Left forelimb (tissue), 1 donor: ENCODE measurements at places on chromosomes 5 and 9.
A peak's percentile ranks its signal among the peaks of the same experiment; 100 is the strongest.

DNA sequence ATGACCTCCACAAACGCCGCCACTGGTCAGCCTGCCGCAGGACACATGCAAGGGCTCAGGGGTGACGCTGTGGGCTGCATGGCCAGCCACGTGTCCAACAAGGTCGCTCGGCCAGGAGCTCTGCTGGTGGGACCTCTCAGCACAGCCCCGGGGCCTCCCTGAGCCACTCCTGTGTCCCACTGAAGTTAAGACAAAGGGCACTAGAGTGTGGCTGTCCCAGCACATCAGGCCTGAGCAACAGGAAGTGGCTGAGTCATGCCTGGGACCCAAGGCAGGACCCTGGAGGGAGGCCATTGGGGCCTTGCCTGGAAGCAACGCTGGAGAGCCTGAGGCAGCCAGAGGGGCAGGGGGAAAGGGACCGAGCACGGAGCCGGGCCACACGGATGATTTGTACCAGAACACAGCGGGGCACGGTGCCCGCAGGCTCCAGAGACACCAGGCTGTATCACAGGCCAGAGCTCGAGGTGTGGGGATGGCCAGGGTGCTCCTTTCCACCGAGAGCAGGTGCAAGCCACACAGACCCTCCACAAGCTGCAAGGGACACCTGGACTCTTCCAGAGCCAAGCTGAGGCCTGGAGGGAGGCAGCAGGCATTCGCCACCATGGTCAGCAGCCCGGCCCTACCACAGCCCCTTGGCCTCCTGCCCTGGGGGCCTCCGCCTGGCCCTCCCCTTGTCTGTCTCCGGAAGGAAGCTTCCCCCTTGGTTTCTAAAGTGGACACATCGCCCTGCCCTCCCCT, 6.5 kb upstream of the TMEM210 start:
- no peak for DNase-seq

DNA sequence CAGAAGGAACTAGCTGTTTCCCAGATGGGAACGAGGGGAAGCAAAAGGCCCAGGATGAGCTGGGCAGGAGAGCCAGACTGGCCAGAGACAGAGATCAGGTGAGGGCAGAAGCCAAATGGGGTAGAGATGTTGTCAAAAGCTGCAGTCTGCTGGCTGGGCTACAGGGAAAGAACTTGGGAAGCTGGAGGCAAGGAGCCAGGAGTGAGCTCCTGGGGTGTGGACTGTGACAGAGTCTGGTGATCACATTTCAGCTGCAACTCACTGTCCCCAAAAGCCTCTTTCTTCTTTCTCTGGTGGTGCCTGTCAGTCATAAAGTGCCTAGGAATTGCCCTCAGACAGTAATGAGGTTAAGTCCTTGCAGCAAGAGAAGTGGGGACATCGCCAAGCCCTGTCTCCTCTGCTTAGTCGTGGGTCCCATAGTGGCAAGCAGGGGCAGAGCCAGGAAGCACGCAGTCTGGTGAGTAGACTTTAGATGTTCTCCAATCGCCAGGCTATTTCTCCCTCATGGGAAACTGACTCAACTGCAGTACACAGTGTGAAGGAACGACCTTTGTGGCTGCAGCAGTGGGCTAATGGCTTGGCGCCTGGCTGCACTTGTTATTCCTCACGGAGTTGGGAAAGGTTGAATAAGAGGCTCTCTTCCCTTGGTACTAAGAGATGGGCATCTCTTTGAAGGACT, 2.5 kb upstream of the FSD1L start:
- DNase-seq: no peak

GRCh38 chr5:133325864-133326263, 274.1 kb downstream of the HSPA4 start:
- no peak for DNase-seq

DNA sequence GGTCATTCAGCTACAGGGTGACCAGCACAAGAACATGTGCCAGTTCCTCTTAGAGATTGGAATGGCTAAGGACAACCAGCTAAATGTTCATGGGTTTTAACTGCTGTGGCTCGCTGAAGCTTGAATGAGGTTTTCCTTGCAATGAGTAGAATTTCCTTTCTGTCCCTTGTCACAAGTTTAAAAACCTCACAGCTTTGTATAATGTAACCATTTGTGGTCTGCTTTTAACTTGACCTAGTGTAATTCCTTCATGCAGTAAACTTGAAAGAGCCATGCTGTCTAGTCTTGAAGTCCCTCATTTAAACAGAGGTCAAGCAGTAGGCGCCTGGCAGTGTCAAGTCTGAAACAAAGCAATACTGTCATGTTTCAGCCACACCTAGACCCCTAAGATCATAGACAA, 181.3 kb upstream of the DMRT1 start:
- no peak for DNase-seq

DNA sequence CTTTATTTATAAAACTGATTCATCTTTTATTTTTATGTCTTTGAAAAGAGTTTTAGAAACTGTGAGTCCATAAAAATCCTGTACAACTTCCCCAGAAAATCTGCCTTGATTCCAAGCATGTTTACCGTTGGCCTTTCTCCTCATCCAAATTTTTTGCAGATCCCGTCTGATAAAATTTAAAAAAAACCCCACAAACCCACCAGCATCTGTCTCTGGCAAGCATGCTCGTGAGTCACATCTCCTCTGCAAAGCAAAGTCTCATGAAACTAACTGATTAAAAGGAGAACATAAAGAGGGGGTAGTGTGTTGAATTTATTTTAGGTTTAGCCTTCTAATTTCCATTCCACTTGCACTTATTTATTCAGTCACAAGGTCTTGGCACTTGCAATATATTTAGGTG, 109.4 kb downstream of the MAT2B start:
- DNase-seq: no peak

GRCh38 chr5:143120460-143121134, 282.9 kb downstream of the NR3C1 start:
- no peak for DNase-seq

DNA sequence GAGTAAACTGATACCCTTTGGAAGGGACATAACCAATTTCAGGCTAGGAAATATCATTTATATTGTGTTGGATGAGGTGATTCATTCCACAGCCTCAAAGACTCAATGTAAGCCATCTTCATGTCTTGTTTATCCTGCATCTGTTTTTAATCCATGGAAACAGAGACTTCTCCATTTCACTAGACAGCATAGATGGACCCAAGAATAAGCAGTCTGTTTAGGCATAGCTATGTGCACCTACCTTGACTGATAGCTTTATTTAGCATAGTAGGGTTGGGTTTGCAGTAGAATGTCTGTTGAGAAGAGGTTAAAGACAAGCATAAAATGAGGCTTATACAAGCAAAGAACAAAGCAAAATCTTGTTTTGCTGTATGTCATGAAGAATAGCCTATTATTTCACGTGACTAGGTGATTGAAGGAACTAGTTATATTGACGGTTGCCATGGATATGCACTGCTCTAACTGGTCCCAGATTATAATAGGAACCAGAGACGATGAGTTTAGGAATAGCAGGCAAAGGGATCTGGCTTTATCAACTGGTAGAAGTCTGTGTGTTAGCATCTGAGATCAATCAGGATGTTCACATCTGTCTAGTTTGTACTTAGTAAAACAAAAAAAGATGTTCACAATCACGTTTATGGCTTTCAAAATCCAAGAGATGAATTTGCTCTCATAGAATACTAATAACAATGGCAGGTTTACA, 154.8 kb upstream of the KLF9 start:
- no peak for DNase-seq

DNA sequence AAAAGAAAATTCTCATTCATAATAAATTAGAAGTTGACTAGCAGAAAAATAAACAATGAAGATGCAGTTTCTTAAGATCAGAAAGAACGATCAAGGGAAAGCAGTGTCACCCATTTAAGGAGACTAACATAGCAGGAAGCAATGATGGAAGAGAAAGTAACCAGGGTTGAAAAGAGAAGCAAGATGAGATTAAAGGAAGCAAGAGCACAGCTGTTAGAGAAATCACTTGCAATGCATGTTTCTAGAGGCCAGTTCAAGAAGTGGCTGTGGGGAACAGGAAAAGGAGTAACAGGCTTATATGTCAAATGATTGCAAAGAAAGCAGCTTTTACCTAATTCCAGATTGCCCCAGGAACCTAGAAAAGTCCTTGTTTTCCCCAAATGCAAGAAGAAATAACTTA, 46.8 kb upstream of the SLC1A1 start:
- no peak for DNase-seq

GRCh38 chr9:135187365-135187764, 99.9 kb downstream of the OLFM1 start:
- DNase-seq: no peak

DNA sequence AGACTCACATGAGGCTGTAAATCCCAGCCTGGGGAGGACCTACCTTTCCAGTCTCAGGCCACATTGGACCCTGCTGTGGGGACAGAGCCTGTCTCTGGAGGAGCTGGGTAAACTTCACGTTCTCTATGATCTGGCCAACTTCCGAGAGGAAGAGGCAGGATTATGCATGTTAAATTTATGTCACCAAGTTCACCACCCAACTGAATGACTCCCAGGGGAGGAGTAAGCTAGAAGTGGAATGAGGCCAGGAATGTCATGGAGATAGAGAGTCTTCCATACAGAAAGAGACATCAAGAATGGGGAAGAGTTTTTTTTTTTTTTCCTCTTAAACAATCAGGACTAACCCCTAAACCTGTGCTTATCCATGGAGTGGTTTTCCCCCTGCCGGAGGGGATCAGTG, 90.3 kb upstream of the PALM2AKAP2 start:
- no peak for DNase-seq

DNA sequence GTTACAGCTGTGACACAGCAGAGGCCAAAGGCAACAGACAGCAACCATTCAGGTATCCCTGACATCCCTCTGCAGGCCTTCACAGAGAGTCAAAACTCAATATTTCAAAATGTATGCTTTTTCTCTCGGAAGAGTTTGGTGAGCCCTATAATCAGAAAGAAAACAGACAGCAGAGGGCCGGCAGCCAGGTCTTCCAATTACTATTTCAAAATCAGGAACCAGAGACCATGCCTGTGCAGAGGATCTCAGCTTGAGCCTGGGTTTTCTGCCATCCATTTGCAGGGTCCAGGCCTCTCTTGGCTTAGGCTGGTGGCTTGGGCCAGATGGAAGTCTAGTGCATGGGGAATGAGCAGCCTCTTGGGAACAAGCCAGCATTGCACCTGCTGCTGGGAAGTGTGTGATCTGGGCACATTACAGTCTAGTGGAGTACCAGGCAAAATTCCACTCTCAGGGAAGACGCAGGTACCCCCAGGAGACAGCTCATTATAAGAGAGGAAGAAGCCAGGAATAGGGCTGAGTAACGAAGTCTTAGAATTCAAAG, 231.3 kb downstream of the ENC1 start:
- DNase-seq: no peak

- no peak for DNase-seq
These were observed 588.3 kb downstream of the RAB3C start for GRCh38 chr5:59171131-59171530.

DNA sequence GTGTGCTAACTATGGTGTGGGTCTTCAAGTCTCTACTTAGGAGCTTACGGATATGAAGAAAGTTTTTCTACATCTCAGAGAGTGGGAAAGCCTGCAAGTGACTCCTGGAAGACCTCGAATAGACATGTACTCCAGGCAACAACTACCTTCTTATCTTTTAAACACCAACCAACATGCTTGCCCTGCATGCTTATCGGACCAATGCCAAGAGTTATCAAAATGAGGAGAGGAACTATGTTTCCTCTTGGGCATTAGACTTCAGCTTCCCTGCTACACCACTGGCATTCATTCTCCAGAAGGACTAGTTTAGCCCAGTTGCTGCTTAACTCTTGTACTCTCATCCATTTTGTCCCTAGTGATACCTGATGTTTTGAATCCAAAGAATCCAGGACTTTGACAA, 74.7 kb upstream of the MAN2A1 start:
- DNase-seq: no peak

- DNase-seq: no peak
These were observed 21.3 kb downstream of the HMCN2 start for GRCh38 chr9:130286781-130287428.

DNA sequence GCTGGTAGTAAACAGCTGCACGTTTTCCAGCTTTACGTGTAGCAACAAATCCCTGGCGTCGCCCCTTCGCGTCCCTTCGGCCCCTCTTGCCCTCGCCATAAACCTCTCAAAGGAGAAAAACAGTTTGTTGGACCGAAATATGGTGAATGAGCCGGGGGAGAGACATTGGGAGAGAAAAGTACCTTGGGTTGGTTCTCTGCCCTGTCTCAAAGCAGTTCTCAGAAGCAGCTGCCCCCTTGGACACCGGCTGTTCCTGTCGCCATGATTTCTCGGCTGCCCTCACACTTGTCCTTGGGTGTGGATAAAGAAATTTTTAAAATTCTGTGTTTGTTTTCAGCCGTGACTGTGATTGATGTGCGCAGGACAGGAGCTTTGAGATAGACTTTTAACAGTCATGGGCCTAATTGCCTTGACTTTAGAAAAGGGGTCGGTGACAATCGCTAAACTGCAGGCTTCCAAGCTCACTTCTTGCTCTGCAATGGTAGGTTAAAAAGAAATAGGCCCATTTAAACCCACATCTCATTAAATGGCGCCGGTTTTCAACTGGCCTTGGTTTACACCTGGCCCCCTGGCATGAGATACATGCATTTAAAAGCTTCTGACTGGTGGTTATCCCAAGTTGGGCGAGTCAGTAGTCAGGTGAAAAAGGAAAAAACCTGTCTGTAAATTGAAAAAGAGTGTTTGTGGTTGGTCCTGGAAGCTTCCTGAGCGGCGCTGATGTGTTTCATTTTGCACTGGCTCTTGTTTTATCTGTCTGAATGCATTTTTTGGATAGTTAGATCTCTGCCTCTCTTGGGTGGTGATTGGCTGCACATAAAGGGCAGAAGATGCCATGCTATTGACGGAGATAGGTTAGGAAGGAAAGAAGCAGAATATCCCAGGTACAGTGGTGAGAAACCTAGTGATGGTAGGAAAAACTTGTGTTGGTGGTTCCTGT, 983 bp downstream of the RCL1 start:
- DNase-seq: no peak

DNA sequence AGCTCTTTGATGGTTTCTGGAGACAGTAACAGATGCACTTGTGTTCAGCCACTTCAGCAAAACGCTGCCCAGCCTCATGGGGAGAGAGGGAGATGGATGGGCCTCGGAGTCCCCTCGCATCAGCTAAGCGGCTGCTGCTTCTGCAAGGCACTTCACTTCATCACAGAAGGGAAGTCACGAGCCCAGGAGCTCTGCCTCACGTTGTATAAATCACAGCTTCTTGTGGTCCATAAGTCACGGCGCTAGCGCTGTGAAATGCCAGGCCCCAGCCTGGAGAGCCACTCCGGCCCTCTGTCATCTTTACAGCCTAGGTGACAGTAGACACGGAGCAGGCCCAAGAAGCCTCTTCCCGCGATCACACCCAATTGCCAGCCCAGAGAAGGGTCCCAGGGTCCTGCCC, 23.4 kb downstream of the DBH start:
- DNase-seq: no peak

GRCh38 chr5:150017226-150018005, 16.9 kb downstream of the HMGXB3 start:
- no peak for DNase-seq

DNA sequence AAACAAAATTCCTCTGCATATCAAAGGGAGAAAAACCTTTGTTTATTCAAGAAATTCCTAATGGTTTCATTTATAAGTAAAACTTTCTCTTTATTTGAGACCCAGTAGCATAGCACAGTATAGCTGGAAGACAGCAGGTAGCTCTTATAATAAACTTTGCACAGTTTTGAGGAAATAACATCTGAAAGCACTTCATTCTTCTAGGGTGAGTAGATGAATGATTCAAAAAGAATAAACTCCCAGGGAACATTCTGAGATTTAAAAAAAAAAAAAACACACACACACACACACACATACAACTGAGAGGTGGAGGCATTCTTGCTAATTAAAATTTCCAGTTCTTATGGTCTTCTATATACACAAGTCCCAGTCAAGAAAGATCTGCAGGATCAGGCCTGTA, 197.3 kb downstream of the BNC2 start:
- no peak for DNase-seq

GRCh38 chr9:100021931-100022330, 76.9 kb downstream of the ERP44 start:
- DNase-seq: no peak

GRCh38 chr5:178576591-178577351, 13.4 kb downstream of the COL23A1 start:
- peak; percentile 67 for DNase-seq
